ENCODE measurements at places on chromosomes 1 and 21.
A peak's percentile ranks its signal among the peaks of the same experiment; 100 is the strongest.

DNA sequence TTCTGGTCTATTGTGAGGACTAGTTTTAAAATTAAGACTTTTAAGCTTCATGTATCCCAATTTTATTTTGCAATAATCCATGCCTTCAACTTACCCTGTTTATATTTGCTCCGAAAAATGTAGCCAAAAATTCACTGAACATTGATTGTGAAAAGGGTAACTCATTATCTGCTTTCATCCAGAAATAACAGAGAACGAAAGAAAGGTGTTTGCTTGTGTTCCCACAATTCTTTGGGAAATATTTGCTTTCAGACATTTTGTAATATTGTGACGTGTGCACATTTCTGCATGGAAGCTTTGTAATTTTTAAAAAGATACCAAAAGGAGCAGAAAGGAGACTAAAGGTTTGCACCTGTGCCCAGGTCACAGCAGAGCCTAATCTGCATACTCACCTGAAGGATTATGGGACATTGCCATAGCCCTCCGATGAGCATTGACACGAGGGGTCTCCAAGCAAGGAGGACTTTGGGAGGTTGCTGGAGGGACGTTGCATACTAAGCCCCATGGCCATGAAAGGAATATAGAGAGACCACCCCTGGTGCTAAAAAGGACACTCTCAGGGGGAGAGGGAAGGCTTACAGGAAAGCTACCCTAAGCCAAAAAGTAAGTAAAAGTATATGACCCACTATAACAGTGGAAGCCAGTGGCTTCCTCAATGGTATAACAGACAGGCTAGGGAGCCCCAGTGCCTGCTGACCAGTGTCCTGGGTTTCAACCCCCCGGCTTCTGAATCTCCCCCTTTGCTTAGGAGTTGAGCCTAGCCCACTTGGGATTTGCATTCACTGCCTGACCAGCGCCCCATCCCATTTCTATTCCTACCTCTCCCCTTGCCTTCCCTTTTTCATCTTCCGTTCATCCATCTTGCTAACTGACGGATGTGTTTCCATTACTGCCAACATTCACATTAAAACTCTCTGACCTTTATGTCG is 148.6 kb upstream of the ZC3H12A start:
- no peak for DNase-seq

- DNase-seq = no peak
Observed at GRCh38 chr1:89001510-89001909, 9.1 kb upstream of the KYAT3 start.

GRCh38 chr1:116408803-116409720 is 36.0 kb downstream of the ATP1A1 start:
- DNase-seq = peak; percentile 76

GRCh38 chr1:36650200-36651065 is 167.7 kb upstream of the CSF3R start:
- peak; percentile 63 for DNase-seq

- no peak for DNase-seq
Observed at GRCh38 chr1:171344473-171344820, 30.5 kb downstream of the FMO4 start.

Data from erythroblast (primary cell).